ENCODE measurements at places on chromosomes 13 and 19.

DNA sequence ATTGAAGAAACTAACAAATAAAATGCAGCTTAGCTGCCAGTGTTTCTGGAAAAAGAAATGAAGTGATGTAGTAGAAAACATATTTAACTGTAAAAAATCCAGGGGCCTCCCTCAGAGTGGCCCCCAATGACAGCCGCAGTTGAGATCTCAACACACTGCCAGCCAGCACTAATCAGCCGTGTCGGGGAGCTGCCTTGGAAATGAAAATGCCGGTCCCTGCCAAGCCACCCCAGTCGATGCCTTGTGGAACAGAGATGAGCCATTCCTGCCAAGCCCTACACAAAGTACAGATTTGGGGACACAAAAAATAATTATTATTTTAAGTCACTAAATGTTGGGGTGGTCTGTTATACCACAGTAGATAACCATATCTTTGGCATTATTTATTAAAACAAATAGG lies 1342.4 kb downstream of the EFNB2 start:
- no peak for DNase-seq

DNA sequence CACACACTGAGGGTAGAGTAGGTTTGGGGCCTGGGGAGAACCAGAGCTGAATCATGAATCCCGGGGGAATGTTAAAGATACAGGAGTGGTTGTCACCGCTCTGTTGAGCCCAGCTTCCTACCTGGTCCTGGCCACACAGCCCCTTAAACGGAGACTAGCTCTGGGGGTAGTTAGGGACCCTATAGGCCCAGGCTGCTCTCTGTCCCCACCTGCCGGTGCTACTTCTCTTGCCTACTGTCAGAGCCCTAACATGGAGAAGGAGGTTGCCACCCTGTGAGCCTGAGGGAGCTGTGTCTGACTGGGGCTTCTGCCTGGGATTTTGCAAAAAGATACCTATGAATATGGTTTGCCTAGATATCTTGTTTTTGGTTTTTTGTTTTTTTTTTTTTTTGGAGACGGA lies 36.6 kb upstream of the ZNF429 start:
- DNase-seq = no peak

GRCh38 chr13:43669101-43669500 lies 117.7 kb downstream of the ENOX1 start:
- no peak for DNase-seq

DNA sequence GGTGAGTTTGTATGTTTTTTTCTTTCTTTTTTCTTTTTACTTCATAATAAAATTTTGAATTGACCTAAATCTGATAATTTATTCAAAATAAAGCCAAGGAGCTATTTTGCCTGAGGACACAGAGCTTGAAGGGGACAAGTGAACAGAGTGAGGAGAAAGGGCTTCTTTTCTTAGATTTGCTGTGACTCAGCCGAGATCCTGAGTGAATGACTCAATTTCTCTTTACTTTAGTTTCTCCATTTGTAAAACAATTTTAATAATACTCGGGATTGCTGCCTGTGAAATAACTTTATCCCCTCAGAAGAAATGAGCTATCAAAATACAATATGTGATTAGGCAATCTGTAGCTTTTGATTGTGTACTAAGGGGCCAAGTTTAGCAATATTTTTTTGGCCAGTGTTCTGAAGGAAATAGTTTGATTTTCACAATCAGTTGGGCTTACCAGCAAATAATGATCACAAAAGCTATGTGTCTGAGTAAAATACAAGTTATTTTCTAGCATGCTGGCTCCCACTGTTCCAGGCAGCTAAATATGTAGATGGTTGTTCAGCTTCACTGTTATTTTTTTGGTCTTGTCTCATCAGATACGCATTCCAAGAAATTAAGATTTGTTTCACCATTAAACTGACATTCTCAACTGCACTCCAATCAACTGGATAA lies 437.5 kb downstream of the FGF9 start:
- no peak for DNase-seq

DNA sequence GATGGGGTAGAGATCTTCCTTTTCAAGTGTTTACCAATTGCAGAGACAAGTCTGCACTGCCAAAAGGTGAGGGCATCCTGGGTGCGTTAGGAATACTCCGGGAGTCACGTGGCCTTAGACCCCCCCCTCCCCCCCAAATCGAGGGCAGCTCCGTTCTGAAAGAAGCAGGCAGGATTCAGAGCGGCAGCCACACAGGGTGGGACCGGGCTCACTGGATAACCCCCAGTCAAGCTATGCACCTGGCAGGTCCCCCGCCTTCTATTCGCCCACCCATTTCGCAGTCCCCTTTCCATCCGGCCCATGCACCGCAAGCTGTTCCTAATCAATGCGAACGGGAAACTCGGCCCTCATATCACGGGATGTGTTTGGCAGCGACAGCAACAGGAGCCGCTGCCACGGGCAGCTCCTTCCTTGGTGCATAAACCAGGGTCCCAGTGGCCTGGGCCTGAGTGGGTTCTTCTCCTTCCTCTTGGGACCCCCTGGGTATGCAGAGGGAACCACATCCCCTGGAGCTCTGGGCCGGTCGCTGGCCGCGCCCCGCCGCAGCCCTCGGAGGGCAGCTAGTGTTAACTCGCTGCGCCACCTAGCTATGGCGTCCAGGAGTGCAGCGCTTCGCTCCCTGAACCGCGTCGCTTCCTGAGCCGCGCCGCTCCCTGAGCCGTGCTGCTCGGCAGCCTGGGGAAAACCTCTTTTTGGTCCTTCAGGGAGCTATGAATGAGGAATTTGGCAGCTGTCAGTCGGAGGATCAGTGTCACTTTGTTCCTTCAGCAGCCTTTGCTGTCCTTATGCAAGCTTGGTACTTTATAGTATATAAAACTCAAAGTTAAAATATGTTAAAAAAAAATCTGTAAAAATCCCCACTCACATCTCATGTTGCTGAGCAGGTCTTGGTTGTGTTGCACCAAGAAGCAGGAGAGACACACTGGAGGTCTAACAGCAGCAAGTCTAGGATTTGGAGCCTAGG lies 41.4 kb downstream of the LYL1 start:
- peak; percentile 27 for DNase-seq

- DNase-seq = peak; percentile 71
These were observed 4.1 kb upstream of the EMP3 start for GRCh38 chr19:48321372-48321621.

DNA sequence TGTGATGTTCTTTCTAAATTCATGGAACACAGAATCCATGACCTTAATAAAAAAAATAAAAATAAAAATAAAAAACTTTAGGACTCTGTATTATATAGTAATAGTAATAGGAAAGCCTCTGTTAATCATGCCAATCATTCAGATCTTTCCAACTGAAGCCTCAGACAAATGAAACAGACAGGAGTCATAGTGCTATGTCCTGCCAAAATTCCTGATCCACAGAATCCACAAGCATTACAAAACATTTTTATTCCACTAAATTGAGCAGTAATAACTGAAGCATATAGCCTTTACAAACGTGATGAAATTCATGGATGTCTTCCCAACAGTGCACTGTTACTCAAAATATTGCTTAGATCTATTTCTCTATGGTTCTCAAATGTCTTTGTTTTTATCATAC lies 820.6 kb upstream of the PCDH9 start:
- DNase-seq = no peak

DNA sequence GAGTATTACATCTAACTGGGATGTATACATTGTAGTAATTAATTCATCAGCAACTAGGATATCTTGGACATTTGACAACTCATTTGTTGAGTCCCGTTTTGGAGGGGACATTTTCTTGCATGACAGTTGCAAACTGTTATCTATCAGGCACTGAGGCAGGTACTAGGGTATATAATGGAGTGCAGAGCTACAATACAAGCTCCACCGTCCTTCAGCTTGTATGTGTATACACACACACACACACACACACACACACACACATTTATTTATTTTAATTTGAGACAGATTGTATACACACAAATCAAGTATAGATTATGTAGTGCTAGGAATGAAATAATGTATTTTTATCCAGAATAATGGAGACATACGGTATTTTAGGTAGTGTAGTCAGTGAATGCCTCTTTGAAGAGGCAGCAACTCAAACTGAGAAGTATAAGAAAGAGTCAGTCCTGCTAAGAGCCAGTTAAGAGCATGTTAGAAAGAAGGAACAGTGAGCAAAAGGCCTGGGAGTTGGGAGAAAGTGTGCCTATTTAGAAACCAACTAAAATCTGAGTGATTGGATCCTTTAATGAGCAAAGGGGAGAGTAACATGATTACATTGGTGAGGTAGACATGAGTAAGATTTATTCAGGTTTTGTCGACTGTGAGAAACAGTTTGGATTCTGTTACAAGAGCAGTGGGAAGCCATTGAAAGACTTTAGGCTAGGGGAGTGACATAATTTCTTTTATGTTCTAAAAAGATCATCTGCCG lies 74.5 kb downstream of the NBEA start:
- no peak for DNase-seq

GRCh38 chr19:39110263-39110967 lies 15.2 kb upstream of the PAK4 start:
- no peak for DNase-seq

DNA sequence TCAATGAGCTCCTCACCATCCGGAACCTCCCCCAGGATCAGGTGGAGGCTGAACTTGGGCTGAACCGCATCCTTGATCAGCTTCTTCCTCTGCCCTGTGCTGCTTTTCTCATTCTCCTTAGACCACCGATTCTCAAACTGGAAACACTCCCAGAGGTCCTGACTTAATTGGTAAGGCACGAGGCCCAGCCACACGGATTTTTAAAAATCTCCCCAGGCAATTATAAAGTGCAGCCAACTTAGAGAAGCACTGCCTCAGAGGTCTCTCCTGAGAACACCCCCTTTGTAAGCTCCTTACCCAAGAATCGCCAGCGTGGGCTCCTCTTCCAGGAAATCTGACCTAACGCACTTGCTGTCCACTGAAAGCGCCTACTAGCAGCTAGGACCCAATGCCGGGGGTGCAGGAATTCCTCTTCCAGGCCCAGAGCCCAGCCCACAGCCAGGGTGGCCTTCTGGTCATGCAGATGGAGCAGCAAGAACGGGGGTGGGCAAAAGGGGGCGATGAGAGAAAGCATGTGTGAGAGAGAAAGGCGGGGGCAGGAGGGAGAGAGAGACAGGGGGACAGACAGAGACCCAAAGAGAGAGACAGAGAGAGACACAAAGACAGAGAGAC lies 66.9 kb upstream of the CACNA1A start:
- DNase-seq = no peak

DNA sequence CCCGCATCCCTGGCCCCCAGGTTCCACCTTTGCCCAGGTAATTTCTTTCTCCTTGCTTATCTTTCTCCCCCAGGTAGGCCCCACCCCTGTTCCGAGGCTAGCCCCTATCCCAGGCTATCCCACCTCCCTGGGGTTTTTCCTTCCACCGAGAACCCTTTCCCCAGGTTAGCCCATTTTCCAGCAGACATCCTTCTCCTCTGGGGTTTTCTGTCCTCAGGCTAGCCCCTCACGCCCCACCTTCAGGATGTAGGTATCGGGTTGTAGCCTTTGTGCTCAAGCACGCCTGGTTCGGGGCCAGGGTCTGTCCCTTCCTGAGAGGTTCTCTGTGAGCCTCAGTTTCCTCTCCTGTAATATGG lies 837 bp downstream of the FSD1 start:
- no peak for DNase-seq

DNA sequence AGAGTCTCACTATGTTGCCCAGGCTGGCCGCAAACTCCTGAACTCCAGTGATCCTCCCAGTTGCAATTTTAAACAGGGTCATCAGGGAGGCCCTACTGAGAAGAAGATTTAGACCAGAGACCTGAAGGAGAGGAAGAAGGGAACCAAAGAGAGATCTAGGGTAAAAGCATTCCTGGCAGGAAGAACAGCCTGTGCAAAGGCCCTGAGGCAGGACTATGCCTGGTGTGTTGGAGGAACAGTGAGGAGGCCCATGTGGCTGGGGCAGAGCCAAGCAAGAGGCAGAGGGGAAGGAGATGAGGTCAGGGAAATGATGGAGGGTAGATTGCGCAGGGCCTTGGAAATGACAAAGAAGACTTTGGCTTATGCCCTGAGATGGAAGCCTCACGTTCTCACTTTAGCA lies 34.5 kb downstream of the TINCR start:
- no peak for DNase-seq

DNA sequence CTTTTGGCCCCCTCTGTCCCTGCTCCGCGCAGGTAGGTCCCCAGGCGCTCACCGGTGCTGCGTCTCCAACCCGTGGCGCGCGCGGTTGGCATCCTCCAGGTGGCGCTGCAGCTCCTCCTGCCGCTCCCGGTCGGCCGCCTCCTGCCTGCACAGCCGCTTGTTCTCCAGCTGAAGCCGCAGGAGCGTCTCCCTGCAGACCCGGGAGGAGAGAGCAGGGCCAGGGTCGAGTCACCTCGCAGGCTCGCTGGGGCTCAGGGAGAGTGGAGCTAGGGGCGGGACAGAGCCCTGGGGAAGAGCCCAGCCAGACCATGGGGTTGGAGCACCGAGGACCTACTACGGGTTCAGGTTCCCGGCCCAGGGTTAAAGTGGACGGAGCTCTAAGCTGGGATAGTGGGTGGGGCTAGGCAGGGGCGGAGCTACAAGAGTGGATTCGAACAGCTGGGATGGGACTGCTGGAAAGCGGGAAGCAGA lies 9.3 kb downstream of the HOOK2 start:
- DNase-seq = no peak

GRCh38 chr19:49391581-49392399 lies 3.7 kb downstream of the KASH5 start:
- no peak for DNase-seq
